ENCODE measurements at places on chromosomes 4 and X.

GRCh38 chrX:38882894-38883626 lies 81.8 kb downstream of the MID1IP1 start:
- DNase-seq: no peak

GRCh38 chrX:69116077-69116476 lies 49.2 kb downstream of the PJA1 start:
- no peak for DNase-seq

DNA sequence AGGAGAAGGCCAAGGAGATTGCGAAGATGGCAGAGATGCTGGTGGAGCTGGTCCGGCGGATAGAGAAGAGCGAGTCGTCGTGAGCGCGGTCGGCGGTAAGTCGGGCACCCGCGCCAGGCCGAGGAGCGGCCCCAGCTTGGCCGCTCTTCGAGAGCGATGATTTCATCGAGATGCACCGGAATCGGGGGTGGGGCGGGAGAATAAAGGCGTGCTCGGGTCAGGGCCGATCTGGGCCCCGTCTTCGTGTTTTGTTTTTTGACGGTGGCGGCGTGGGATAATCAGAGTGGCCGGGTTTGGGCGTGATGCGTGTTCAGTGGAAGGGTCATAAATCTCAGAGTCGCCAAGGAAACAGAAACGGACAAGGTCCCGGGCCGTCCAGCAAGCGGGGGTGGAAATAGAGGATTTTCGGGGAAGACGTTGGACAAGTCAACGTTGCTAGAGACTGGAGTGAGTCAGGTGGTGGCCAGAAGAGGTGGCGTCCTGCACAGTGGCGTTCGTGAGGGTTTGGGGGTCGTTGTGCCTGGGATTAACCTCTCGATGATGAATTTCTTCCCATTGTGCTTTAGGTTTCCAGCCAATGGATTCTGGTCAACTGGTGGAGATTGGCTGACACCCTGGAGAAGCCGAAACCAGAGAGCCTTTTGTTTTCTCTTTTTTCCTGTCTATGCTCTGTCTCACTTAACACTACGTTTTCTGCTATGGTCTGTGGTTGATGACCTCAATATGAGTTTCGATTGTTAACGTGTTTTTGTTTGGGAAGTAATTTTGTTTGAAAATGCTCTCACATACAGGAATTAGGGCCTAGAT lies 882 bp downstream of the MRFAP1 start:
- no peak for DNase-seq

GRCh38 chr4:110306303-110306702 lies 107.9 kb upstream of the ELOVL6 start:
- DNase-seq: peak; percentile 32

DNA sequence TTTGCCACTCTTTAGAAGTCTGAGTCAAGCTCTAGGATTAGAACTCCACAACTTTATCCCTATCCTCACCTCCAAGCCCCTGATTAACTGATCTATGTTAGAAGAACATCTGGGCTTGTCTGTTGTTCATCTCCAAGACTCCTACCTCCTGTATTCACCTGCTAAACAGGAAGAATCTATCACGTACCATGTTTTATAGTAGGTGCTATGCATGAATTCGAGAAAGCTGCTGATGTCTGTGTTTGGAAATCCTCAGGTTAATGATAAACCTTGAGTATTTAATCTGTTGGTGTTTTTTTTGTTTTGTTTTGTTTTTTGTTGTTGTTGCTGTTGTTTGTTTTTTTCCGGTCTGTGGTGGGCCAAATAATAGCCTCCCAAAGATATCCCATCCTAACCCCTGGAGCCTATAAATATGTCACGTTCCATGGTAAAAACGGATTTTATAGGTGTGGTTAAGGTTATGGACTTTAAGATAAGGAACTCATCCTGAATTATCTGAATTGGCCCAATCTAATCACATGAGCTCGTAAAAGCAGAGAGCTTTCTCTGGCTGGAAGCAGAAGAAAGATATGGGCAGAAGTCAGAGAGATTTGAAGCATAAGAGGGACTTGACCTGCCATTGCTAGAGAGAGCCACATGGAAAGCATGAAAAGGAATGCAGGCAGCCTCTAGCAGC lies 101.2 kb upstream of the DUSP21 start:
- DNase-seq: no peak

DNA sequence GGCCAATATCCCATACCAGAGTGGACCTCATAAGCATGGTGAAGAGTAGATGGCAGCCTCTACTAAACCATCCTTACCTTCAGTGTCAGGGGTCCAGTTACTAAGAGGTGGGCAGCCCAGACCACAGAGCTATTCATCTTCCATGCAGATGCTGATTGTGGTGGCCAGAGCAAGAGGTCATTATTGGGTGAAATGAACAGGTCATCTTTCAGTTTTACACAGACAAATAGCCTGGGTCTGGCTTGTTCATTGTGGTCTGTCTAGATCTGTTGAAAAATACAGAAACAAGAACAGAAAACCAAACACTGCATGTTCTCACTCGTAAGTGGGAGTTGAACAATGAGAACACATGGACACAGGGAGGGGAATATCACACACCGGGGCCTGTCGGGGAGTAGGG lies 71.3 kb downstream of the PAK3 start:
- no peak for DNase-seq

DNA sequence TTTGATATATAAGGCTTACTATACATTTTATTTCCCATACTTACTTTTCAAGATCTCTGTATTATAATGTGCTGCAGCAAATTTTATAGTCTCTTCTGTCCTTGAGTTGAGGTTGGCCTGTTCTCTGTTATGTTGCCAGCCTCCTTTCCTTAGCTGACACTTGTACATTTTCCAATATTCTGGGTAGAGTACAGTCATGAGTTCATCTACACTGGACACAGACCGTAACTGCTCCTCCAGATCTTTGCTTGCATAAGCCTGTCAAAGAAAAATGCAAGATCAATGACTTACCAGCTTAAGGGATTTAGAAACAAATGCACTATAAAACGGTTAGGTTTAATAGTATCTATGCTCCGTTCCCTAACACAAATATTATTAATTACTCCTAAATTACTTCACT lies 63.2 kb downstream of the VEGFC start:
- DNase-seq: no peak

- DNase-seq: no peak
Measured at GRCh38 chr4:147594578-147594977, 22.6 kb upstream of the TMEM184C start.

GRCh38 chr4:60617731-60618130 lies 582.4 kb upstream of the ADGRL3 start:
- no peak for DNase-seq

DNA sequence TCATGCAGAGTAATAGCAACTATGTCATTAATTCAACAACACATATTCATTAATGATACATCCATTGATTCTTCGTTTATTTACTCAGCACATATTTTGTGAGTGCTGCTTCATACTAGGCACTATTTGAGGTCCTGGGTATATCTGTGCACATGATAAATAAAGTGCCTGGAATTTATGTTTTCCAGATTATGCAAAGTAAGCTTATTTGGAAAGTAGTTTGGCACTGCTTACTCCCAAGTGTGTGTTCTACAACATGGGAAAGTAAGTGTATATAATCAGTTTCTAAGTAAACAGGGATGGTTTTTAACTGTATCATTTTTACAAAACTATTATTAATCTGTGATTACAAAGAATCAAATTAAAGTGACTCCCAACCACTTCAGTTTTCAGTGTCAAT lies 16.8 kb upstream of the EPGN start:
- no peak for DNase-seq

DNA sequence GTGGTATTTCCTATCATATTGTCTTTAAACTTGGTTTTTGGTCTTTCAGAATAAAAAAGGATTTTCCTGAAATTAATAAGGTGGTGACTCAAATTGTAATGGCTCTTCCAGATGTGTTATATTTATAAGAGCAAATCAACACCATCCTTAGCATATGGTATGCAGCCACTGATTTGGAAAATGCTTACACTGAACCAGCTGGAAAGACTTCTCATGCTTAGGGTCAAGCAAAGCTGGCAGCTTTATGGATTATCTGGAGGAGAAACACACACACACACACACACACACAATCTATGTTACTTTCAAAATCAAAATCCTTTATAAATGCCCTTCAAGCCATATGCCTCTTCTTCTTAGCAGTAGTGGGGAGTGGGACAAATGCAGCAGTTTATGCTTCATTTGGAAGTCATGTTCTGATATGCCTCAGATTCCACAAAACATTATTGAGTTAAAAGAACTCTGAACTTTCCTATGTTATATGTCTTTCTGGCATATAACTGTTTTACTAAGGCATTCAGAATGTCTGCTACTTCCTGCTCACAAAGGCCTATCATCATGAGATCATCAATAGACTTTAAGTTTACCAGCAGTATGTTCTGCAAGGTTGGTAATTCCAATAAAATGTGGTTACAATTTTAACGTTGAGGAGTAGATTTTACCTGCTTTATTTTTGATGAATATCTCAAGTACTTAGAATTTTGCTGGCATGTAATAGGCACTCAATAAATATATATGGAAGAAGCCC lies 72.9 kb upstream of the PRDM5 start:
- DNase-seq: no peak

- DNase-seq: no peak
Measured at GRCh38 chrX:129097668-129098067, 425.6 kb downstream of the SMARCA1 start.

- no peak for DNase-seq
Measured at GRCh38 chr4:95004912-95005311, 247.2 kb downstream of the BMPR1B start.

DNA sequence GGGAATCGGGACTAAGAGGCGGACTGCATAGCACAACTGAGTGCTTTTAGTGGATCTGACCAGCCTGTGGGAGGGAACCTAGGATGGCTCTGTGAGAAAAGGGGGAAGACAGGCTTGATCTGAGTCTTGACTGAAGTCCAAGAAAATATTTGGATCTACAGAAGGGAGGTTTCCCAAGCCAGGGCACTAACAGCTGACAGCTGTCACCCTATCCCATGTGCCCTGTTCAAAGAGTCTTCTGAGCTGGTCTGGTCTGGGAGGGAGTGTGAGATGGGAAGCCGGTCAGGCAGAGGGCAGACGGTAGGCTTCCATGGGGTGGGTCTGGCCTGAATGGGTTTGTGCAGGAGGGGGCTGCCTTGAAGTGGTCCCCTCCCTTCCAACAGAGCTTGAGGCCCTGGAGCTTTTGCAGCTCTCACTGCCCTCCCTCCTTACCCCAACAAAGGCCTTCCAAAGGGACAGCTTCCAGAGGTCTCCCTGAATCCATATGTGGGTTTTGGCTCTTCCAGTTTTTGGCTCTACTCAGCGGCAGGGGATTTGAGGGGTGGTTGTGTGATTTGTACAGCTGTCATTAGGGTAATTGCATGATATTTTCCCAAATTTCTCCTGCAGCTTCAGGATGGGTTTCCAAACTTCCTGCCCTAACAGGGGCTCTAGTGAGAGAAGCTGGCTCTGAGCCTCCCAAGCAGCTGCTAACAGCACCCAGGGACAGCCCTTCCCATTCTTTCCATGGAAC lies 643.7 kb downstream of the BCOR start:
- DNase-seq: no peak

- no peak for DNase-seq
Measured at GRCh38 chr4:88106205-88106604, 52.2 kb downstream of the ABCG2 start.

- peak; percentile 17 for DNase-seq
Measured at GRCh38 chr4:114780205-114780604, 181.6 kb downstream of the UGT8 start.

- DNase-seq: no peak
Measured at GRCh38 chr4:172088556-172088955, 275.4 kb downstream of the GALNTL6 start.

DNA sequence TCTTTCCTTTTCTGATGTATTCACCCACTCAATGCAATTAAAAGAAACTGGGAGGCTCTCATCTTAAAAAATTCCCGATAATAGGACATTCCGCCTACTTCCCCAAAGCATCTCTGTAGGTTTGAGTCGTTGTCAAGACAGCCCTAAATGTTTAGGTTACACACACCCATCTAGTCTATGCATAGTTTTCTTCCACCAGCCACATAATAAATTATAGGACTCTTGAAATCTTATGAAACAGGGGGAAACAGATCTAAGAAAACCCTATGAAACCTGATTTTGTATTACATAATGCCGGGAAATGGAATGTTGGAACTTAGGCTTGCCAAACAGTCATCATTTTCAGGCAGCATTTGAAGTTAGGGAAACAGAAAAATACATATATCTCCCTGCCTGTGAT lies 150.0 kb downstream of the PRKX start:
- no peak for DNase-seq

GRCh38 chrX:29067351-29067750 lies 480.1 kb downstream of the IL1RAPL1 start:
- no peak for DNase-seq

DNA sequence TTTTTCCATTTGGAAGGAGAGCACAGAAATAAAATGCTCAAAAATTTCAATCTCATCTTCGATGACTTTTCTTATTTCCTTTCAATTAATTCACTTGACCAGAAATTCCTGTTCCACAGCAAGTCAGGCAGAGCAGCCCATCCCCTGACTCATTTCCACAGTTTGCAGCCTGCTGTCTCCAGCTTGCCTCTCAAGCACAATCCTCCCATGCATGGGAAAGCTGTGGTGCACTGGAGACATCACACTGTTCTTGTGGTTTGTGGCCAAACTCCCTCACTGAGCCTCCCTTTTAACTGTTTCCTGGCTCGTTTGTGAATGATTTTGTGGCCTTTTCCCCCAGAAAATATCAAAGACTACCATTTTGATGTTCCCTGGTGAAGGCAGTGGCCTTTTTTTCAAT lies 114.0 kb upstream of the ENPEP start:
- no peak for DNase-seq

GRCh38 chr4:26788341-26788733 lies 72.3 kb upstream of the STIM2 start:
- no peak for DNase-seq

- DNase-seq: no peak
Measured at GRCh38 chr4:16261313-16261878, 35.1 kb upstream of the TAPT1 start.

DNA sequence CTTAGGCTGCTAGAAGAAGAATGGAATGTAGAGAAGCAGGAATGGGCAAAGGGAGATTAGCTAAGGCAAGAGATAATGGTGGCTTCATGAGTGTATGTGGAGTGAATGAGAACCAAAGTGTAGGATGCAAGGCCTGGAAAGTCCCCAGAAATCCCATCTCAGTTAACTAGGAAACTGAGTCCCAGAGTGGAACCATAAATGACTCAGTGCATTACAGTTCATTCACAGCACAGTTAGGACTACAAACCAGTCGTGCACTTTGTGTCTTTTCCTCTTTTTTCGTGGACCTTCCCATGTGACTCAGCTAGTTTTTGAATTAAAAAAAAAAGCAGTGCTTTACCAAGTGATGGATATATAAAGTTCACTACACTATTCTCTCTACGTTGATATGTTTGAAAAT lies 27.7 kb upstream of the REST start:
- no peak for DNase-seq

DNA sequence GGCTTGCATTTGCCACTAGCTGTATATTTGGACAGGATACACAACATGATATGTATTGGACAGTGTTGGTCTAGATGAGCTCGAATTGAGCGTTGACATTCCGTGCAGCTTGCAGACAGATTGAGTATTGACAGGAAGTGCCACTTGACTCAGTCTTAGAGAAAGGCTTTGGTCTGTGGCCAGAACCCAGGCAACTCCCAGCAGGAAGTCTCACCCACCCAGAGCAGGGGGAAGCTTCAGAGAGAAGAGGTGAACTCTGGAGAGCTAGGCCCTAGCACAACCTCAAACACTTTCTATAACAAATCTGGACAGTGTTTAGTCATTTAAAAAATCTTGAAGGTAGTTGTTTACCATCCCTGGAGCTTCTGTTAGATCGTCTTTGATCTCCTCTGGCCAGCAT lies 280.5 kb downstream of the FBXW7 start:
- DNase-seq: no peak

- no peak for DNase-seq
Measured at GRCh38 chrX:134338527-134338926, 101.5 kb downstream of the CCDC160 start.
